ENCODE measurements at places on chromosomes 16 and 17.

DNA sequence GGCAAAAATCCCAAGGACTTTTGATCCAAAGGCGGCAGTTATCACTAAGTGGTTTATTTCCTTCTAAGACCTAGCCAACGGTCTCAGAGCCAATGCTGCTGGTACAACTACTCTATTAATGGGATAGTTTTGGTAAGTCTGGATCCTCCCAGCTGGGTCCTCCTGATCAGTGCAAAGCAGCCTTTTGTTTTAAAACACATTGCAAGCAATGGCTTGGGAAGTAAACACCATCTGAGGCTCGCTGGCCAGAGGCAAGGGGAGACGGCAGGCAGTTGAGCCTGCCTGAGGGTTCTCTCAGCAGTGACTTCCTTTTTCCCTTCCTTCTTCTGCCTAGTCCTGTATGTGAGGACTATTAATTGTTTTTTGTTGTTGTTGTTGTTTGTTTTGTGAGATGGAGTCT lies 1.6 kb upstream of the SLC5A10 start:
- peaks cover 43% of the 10 kb centered on the region for H3K27me3 ChIP-seq
- no peak for ATAC-seq
- H3K27ac ChIP-seq, result no peak overlapping the region
- no peaks in the 10 kb centered on the region for H3K36me3 ChIP-seq
- H3K4me3 ChIP-seq, result no peak overlapping the region
- peaks cover 2% of the 10 kb centered on the region for H3K4me1 ChIP-seq

- H3K36me3 ChIP-seq, result peaks cover 18% of the 10 kb centered on the region
- peak overlapping the region; percentile 65 for H3K4me3 ChIP-seq
- H3K4me1 ChIP-seq, result peaks cover 17% of the 10 kb centered on the region
Observed at GRCh38 chr17:80970044-80970761, 21.4 kb upstream of the CHMP6 start.

GRCh38 chr16:68216240-68216639 lies 19.7 kb downstream of the ESRP2 start:
- H3K4me1 ChIP-seq, result no peaks in the 10 kb centered on the region
- H3K27me3 ChIP-seq, result no peaks in the 10 kb centered on the region
- no peak overlapping the region for H3K27ac ChIP-seq
- ATAC-seq, result no peak

GRCh38 chr17:39745335-39746144 lies 7.8 kb downstream of the GRB7 start:
- no peak overlapping the region for H3K27ac ChIP-seq
- no peak overlapping the region for H3K4me3 ChIP-seq
- peak; percentile 9 for ATAC-seq
- peaks cover 5% of the 10 kb centered on the region for H3K4me1 ChIP-seq
- no peaks in the 10 kb centered on the region for H3K36me3 ChIP-seq

GRCh38 chr17:10793256-10793655 lies 10.6 kb downstream of the TMEM238L start:
- no peak for ATAC-seq
- H3K27me3 ChIP-seq, result peaks cover 22% of the 10 kb centered on the region
- no peak overlapping the region for H3K27ac ChIP-seq
- H3K4me1 ChIP-seq, result no peaks in the 10 kb centered on the region
- H3K36me3 ChIP-seq, result no peaks in the 10 kb centered on the region
- H3K4me3 ChIP-seq, result no peak overlapping the region
